Skin of body (tissue), 3 donors: ENCODE measurements at places on chromosomes 11 and 22. TPM values are rescaled to one million over a fixed set of nuclear protein-coding genes. Genes with fewer than 3 reads are reported as not detected.

Gene OR10V1
- total RNA-seq: not detected

Gene OR2D2
- total RNA-seq: not detected

Gene IFITM10
- total RNA-seq: 0.99 TPM

Gene PNPLA5
- total RNA-seq: 2.3 TPM

Gene CYP2D6
- total RNA-seq: 1.4 TPM

Gene AIFM3
- 0.20 TPM for total RNA-seq

Gene KRTAP5-2
- total RNA-seq: 3.1 TPM

Gene TRPT1
- 13.7 TPM for total RNA-seq

- no peak for DNase-seq
Measured at GRCh38 chr22:25045159-25045558, 92.6 kb downstream of the KIAA1671 start.

GRCh38 chr11:1293619-1294015 lies 15.8 kb downstream of the TOLLIP start:
- DNase-seq: no peak

DNA sequence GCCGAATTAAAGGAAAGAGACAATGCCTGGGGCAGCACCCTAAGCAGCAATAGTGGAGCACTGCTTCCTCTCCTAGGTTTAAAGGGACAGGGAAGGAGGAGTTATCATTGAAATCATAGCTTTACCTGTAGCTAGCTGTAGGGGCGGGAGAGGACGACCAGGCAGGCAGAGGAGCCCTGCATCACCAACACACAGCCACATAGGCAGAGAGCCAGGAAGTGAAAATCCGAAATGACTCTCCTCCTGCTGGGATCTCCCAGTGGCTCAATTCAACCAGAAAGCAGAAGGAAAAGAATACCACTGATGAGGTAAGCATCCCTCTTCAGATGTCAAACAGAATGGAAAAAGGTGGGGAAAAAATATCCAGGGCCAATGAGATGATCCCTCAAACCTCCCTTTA lies 20.4 kb downstream of the MRGPRX4 start:
- DNase-seq: no peak

GRCh38 chr11:79344753-79345294 lies 96.0 kb downstream of the TENM4 start:
- DNase-seq: no peak

DNA sequence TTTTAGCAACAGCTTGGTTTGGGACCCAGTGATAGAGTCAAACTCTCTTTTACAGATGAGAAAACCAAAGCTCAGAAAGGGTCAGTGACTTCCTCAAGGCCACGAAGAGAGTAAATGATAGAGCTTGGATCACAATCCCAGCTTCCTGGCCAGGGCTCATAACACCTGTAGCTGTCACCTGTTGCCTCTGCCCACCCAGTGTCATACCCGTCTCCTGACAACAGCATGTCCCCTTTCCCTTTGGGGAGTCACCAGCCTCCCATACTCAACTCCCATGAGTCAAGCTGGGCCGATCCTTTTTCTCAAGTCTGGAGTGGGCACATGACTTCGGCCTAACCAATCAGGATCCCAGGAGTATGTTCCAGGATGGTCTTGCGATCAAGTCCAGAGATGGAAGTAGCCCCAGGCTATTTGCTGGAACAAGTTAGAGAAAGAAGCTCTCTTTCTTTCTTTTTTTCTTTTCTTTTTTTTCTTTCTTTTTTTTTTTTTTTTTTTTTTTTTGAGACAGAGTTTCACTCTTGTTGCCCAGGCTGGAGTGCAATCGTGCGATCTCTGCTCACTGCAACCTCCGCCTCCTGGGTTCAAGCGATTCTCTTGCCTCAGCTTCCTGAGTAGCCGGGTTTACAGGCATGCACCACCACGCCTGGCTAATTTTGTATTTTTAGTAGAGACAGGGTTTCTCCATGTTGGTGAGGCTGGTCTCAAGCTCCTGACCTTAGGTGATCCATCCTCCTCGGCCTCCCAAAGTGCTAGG lies 27.8 kb upstream of the MYH9 start:
- DNase-seq: no peak

GRCh38 chr22:49162841-49163240 lies 664.8 kb downstream of the BRD1 start:
- no peak for DNase-seq

DNA sequence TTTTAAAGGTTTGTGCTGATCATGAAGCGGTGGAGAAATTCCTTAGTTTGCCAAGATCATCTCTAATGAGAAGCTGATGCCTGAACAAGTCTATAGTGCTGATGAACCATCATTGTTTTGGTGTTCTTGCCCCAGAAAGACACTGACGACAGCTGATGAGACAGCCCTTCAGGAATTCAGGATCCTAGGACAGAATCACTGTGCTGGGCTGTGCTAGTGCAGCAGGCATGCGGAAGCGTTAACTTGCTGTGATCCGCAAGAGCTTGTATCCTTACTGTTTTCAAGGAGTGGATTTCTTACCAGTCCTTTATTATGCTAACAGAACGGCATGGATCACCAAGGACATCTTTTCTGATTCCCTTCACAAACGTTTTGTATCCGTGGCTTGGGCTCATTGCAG lies 104.1 kb downstream of the TBC1D22A start:
- DNase-seq: no peak

DNA sequence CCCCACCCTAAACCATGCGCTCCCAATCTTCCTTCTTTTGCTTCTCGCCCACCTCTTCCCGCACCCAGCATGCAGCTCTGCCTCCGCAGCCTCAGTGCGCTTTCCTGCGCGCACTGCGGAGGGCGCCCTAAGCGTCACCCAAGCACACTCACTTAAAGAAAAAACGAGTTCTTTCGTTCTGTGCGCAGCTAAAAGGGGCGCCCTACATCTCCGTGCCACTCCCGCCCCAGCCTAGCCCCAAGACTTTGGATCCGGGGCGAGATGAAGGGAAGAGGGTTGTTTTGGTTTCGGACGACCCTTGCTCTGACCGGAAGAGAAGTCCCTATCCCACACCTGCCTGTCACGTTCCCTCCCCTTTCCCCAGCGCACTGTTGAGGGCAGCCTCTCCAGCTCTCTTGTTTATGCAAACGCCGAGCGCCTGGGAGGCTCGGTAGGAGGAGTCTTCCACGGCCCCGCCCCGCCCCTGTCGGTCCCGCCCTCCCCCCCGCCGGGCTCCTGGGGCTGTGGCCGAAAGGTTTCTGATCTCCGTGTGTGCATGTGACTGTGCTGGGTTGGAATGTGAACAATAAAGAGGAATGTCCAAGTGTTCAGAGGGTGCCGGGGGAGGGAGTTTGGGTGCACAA lies 5.3 kb downstream of the VSIG2 start:
- no peak for DNase-seq

DNA sequence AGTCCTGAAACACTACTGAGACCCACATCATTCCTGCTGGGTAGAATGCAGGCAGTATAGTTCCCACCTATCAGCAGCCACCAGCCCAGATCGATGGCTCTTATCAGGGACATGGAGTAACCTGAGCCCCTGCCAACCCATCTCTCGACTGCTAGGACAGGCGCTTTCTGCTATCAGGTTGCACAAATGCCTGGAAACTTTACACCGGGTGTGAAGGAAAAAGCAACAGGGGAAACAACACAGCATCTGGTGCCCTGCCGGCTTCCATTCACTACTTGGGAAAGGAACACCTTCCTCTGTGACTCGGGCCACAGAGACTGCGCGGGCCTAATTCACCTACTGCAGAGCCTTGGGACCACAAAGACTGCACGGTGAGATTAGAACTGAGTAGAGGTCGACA lies 18.5 kb downstream of the RBFOX2 start:
- DNase-seq: no peak

- peak; percentile 28 for DNase-seq
Measured at GRCh38 chr11:1401656-1402221, 12.0 kb downstream of the BRSK2 start.

DNA sequence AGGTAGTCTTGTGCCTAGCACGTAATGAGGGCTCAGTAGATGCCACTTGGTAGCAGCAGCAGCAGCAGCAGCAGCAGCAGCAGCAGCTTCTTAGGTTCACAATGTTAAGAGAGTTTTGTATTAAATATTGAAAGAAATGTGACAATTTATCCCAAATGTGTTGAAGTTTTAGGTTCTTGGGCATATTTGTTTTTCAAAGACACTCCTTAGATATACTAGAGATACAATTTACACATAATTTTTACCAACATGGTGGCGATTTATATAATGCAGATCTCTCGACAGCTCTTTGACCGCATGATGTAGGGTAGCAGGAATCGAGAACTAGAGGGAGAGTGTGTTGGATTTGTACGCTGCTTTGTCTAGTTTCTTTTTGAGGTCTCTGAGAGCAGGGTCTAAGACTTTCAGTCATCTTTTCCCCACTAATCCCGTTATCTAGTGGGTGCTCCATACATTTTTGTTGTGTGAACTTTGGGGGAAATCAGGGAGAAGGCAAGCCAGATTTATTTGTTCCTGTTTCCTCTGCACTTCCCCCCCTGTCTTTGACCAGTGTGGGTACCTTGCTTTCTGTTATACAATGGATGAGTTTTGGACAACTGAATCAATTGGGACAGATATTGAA lies 1.4 kb downstream of the FDX1 start:
- no peak for DNase-seq

DNA sequence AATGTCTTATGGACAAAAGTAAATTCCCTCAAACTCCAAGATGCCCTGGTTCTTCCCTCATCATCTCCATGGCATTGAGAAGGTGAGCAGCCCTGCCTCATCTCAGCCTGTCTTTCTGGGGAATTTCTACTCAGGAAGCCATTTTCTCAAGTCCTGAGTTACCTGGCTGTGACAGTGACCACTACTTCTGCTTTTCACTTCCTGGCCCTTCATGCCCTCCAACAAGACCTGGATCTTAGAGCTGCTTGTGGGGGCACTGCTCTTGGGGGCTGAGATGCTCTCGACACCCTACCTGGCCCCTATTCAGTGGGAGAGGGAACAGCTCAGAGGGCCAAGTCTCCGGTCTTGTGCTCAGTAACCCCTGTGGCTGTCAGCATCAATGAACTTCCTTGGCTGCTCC lies 5.5 kb upstream of the IGSF22 start:
- DNase-seq: no peak

- peak; percentile 26 for DNase-seq
Measured at GRCh38 chr11:108221371-108221770, 1.1 kb downstream of the NPAT start.

DNA sequence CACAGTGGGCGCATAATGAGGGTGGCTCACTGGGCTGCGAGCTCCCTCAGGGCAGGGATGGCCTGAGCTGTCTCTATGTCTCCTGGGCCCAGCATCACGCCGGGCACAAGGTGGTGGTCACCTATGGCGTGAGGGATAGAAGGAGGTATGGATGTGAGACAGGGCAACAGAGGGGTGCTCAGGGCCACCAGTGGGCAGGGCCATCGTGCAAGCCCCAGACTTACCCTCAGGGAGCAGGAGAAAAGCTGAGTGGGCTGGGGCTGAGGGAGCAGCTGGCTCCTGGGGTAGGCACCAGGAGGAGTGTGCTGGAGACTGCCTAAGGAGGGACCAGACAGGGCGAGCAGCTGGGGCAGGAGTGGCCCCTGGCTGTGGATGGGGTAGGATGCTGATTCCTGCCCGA lies 34.3 kb upstream of the KLHL35 start:
- DNase-seq: no peak
